Fibroblast of skin of right quadriceps (primary cell): ENCODE measurements at places on chromosomes 3 and 15.

DNA sequence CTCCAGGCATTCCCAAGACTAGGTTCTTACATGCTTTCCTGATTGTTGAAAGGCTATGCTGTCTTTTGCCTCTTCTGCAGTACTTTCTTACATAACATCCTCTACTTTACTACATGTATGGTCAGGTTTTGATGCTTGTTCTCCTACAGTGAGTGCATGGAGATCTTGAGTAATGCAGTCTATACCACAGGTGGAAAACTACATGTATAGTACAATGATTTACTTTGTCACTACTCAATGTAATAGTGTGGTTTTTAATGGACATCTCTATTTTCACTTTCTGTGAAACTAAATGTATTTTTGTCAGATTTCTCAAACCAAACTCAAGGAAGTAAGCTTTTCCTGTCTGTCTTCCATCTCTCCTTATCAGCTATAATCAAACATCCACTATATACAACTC is 657.0 kb downstream of the TUSC7 start:
- DNase-seq = no peak

GRCh38 chr3:70532806-70533205 is 220.4 kb upstream of the MDFIC2 start:
- DNase-seq = no peak

GRCh38 chr3:52210550-52211046 is 12.6 kb downstream of the ALAS1 start:
- DNase-seq = peak; percentile 52

DNA sequence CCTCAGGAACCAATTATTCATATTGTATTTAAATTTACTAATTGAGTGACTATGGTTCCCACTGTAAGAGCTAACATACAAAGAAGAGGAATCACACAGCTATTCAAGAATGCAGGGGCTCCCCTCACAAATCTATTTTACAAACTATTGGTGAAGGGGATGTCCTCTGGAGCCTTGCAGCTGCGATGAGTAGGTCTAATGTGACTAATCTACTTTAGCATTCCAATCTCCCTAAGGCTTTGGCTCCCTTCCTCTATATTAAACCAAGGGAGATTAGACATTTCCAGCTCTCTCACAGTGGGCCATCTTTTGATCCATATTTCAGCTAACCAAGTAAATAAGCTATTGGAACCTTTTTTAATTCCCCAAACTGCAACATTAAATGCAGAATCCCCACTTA is 514.2 kb upstream of the BCHE start:
- peak; percentile 36 for DNase-seq
